Placental pericyte (primary cell): ENCODE measurements at places on chromosomes 3 and 15. TPM values are rescaled to one million over a fixed set of nuclear protein-coding genes. Genes with fewer than 3 reads are reported as not detected.

Gene SAMMSON
- total RNA-seq, result not detected in 2 replicates

Gene TRIM42
- total RNA-seq, result not detected in 2 replicates

Gene NXPE3
- 10.9 and 16.8 TPM in 2 replicates for total RNA-seq

Gene CYP19A1
- total RNA-seq, result under 0.01 and 0.14 TPM in 2 replicates

Gene STRIT1
- not detected in 2 replicates for total RNA-seq

Gene CCDC54
- total RNA-seq, result not detected in 2 replicates

Gene CCR3
- total RNA-seq, result not detected in 2 replicates

Gene NME9
- not detected in 2 replicates for total RNA-seq

Gene LIPH
- total RNA-seq, result 0.14 TPM in 1 of 2 replicates, not detected in the other

Gene C3orf22
- not detected in 2 replicates for total RNA-seq

Gene JMJD7
- 3.9 and 6.0 TPM in 2 replicates for total RNA-seq

Gene TF
- total RNA-seq, result 0.29 and 0.44 TPM in 2 replicates

Gene OXTR
- 1.1 and 12.3 TPM in 2 replicates for total RNA-seq

Gene ECE2
- total RNA-seq, result not detected in 2 replicates

Gene PDZRN3
- 15.3 and 67.4 TPM in 2 replicates for total RNA-seq
